Stimulated activated naive CD8-positive, alpha-beta T cell treated with anti-CD3 and anti-CD28 coated beads, Interleukin-15, amount 100 ng/mL, for 72 hours (primary cell): ENCODE measurements at places on chromosomes 13 and 19.

DNA sequence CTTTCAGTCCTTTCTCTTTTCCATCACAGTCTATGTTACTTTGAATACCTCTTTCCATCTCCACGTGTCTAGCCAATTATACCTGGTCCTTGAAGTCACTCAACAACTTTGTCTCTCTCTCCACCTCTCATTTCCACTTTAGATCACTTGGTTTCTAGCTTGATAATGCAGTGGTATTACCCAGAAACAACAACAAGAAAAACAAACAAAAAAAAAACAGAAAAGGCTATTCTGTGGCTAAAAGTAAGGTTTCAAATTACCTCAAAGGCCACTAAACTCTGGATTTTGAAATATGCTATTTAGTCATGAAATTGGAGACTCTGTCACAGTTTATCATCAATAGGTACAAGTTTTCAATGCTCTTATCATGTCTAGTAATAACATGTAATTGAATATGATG lies 184.8 kb downstream of the PCDH9 start:
- no peak for DNase-seq

DNA sequence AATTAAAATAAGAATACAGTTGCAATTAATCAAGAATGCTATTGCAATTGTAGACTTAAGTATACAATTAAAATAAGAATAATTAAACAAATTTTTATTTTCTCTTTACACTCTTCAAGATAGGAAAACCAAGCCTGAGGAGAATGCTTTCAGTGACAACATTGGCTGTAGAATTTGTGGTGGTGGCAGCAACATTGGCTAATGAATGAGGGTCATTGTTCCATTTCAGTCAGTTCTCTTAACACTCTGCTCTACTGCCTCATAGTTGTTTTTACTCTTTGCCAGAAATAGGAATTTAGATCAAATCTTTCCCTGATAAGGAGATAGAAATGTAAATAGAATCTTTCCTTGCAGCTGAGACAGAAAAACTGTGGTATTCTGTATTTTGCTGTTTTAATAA lies 391.6 kb downstream of the PCDH20 start:
- DNase-seq: no peak

- DNase-seq: no peak
Measured at GRCh38 chr19:50978772-50979390, 4.8 kb downstream of the KLK7 start.

DNA sequence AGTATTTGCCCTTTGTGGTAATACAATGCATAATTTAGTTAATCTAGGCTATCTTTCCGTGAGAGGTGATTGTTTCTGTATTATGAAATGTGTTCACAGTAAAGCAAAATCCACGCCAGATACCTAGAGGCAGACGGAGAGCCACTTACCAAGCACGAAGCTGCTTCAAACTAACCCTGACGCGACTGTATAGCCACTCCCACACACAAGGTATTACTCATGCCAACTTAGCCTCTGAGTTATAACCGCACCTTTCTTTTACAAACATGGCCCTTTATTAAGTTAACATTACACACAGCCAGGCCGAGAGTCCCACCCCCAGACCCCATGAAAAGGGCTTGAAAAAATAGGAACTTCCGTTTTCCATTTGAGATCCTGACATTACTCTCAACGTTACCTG lies 185.7 kb downstream of the ABCC4 start:
- no peak for DNase-seq

GRCh38 chr19:43362179-43362578 lies 8.7 kb downstream of the CD177 start:
- no peak for DNase-seq

DNA sequence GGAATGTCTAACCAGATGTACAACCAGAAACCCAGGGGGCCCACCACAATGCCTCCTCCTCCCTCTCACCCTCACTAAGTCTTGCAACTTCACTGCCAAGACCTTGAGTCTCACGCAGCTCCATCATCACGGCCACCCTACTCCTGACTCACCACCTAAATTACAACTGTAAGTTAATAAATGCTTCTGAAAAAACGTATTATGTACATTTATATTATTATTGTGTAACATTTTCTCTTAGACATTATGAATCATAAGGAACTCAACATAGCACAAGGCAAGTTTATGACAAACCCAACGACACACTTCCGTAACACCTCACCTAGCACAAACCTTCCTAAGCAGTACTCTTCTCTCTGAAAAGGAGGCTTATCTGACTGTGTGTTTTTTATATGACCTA lies 20.7 kb downstream of the MIPEP start:
- no peak for DNase-seq
